KG1 (cell line): ENCODE measurements at places on chromosomes 12 and 14.

DNA sequence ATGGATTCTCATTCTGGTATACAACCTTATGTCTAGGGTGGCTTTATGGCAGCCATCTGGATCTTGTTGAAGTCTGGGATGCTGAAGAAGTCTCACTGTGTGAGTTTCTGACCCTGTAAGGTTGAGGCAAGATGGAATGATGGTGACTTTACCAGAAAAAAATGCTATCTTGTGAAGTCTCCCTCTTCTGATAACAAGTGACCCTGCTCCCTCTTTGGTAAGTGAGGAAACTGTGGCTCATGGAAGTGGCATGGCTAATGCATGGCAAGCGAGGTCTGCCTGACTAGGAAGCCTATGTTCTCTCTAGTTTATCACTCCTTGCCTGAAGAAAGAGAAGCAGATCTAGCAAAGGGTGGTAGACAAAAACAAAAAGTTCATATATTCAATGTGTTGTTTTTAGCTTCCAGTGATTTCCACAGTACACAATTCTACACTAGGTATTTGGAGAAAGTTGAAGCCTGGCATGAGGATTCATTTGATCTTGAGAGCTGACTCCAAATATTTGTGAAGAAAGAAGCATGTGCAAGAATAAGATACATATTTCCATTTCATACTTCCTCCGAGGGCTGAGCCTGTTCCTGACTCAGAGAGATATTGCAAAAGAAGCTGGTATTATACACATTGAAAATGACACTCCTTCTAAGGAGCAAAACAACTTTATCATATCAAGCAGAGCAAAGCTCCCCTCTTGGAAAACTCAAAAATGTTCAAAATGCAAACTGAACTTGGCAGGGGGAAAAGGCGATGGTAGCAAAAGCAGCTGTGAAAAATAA, 63.6 kb downstream of the HELB start:
- no peak for DNase-seq

- DNase-seq = no peak
These were observed 30.9 kb downstream of the GPHB5 start for GRCh38 chr14:63287666-63288483.

GRCh38 chr14:100393906-100394732, 71.0 kb downstream of the SLC25A47 start:
- DNase-seq = no peak

DNA sequence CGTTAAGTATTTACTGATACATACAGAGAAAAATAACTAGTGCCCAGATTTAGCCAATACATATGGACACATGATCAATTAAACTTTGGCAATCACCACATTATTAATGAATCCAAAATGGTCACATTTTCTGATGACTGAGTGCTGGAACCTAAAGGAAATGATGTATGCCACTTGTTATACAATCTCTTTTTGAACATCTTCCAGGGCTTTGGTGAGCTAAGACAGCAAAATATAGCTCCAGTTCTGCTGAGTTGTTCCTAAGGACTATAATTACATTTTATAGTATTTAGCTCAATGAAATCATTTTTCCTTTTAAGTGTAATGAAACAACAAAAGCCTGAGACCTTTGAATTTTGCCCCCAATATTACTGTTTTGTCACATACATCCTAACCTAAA, 329.1 kb upstream of the ATP2B1 start:
- DNase-seq = no peak

DNA sequence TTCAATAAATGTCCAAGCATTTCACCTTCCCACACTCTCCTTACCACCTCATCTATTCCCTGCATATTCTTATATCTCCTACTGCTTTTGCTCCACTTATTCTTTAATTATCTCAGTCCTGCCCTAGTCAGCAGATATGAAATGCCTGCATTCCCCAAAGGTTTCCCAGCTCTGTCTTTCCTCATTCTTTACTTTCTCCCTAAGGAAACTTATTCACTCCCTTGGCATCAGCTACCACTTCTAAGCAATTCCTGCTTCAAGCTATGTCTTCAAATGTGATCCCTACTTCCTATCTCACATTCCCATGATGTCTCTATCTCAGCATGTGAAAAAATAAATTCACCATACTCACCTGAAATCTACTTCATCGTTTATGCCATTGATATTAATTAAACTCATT, 111.8 kb downstream of the CAPZA3 start:
- no peak for DNase-seq

DNA sequence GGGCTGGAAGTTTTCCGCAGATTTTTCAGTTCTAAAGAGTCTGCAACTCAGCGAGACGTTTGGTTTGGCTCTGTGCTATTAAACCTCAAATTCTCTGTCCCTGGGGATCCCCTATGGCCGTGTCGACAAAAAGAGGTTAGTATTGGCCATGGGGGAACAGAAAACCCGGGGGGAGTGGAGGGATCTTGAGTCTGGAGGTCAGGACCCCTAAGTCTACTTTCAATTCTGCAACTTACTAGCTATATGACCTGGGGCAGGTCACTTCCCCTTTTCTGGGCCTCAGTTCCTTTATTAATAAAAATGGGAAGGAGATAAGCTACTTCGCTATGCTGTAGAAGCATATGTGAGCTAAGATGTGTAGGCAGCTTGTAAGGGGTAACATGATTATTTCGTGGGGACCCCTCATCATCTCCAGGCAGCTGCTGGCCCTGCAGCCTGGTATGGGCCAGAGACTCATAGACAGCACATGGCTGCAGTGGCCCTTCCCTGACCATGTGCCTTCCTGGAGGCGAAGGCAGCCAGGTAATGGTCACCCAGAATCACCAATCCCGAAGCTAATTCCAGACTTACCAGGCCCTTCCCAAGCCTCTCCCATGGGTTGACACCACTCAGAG, 8.6 kb downstream of the ASB2 start:
- DNase-seq = no peak

DNA sequence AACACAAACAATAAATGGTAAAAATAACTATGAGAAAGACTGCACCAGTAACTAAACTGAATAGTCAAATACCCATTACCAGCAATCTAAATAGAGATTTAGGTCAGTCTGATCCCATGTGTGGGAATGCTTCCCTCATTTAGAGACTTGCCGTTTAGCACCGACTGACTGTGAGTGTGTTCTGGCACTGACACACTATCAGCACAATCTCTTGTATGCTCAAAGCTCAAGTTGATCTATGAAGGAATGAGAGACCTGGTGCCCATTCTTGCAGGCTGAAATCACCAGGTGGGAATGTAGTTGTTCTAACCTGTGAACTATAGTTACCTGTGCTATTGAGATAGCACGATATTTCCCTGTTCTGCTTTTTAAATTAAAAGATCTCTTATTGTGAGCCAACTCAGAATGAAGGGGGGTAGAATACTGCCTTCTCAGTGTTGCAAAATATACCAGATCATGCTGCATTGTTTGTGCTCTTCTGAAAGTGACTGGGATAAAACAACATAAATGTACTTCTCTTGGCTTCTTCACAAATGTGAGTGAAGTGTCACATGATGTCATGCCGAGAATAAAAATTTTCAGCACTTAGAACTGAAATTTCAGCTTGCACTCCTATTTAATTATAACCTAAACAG, 99.6 kb downstream of the LIN7A start:
- DNase-seq = no peak

GRCh38 chr12:107567876-107568619, 117.6 kb upstream of the PWP1 start:
- DNase-seq = no peak

GRCh38 chr14:60643463-60644314, 5.6 kb downstream of the SIX1 start:
- no peak for DNase-seq
